ENCODE measurements at places on chromosomes 3 and 15.

GRCh38 chr3:182136008-182136910 is 424.5 kb downstream of the SOX2 start:
- no peak for DNase-seq

- no peak for DNase-seq
Measured at GRCh38 chr3:133445108-133445507, 45.3 kb downstream of the BFSP2 start.

GRCh38 chr3:42823351-42823750 is 14.1 kb downstream of the ACKR2 start:
- DNase-seq, result no peak

- DNase-seq, result no peak
Measured at GRCh38 chr3:56800832-56801661, 702 bp downstream of the ARHGEF3 start.

- DNase-seq, result no peak
Measured at GRCh38 chr15:98002866-98003265, 42.4 kb downstream of the ARRDC4 start.

All from NCI-H2171 (cell line).